ENCODE measurements at places on chromosomes 2 and 18.
A peak's percentile ranks its signal among the peaks of the same experiment; 100 is the strongest.

GRCh38 chr2:240742602-240743095 lies 51.0 kb downstream of the AQP12A start:
- no peak for DNase-seq

DNA sequence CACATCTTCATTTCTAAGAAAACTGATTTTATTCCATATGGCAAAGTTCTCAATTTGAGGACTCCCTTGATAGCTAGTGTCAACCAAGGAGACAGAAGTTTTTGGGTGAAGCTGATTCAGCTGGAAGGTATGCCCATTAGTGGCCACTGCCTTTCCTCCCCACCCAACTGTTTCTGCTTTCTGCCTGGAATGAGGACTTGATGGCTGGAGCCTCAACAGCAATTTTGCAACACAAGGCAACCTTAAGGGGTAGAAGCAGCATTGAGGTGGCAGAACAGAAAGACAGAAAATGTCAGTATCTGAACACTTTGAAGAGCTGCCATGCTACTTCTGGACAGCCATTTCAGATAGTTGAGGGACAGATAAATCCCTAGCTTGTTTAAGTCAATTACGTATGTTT lies 47.0 kb downstream of the INHBB start:
- no peak for DNase-seq

DNA sequence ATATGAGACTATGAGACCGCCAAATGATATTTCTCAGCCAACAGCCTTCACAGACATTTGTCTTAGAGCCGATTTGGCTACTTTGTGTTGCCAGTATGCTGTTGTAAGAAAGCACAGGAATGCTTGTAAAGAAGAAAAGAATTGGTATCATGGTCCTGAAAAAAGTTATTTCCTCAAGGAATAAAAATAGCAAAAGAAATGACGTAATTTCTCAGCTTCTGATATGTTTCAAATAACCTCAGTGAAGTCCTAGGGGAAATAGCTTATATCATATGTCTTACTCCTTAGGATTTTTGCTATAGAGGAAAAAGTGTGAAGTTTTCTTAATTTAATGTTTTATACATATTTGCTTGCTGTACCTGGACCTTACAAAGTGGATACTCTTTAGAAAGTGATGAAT lies 23.0 kb downstream of the SCN1A start:
- DNase-seq: no peak

GRCh38 chr2:25266399-25266798 lies 75.3 kb downstream of the DNMT3A start:
- no peak for DNase-seq

- DNase-seq: no peak
Measured at GRCh38 chr2:130376433-130377293, 20.8 kb downstream of the PTPN18 start.

DNA sequence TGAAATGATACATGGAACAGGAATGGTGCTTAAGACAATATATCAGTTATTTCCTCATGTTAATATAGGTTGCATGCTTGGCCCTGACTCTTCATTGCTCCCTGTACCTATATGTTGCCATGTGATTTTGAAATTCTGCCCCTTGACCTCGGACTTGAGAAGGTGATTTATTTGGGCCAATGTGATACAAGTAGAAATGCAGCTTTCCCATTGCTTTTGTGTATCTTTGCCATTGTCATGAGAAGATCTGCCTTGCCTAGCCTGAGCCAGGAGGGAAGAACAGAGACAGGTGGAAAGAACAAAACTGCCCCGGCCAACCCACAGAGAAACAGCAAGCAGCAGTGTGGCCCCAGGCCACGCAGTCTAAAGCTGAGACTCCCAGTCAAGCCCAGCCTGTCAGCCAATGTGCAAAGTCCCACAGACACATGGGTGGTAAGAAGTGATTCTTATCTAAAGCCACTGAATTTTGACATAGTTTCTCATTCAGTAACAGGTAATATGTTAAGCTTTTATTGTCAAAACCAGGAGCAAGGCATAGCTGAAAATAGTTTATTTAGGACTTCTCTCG lies 245.7 kb upstream of the RND3 start:
- DNase-seq: no peak

DNA sequence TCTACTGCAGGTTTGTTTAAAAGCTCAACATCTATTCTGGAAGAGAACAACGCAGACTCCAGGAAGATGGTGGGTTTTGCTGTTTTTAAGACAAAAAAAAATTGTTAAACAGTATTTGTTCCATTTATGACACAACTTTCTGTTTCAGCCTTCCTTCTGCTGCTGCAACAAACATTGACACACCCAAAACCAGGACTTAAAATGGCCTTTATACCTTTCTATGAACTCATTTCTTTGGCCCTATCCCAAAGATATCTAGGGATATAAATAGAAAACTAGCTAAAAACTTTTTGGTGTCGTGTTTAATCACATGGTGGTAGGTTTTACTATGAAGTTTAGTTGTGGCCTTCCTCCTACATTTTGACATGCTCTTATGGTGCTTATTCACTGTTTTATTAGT lies 964 bp upstream of the GALNT3 start:
- DNase-seq: no peak

- DNase-seq: peak; percentile 22
Measured at GRCh38 chr2:182784777-182785176, 68.7 kb downstream of the DNAJC10 start.

- DNase-seq: no peak
Measured at GRCh38 chr2:154638783-154639182, 59.7 kb upstream of the KCNJ3 start.

DNA sequence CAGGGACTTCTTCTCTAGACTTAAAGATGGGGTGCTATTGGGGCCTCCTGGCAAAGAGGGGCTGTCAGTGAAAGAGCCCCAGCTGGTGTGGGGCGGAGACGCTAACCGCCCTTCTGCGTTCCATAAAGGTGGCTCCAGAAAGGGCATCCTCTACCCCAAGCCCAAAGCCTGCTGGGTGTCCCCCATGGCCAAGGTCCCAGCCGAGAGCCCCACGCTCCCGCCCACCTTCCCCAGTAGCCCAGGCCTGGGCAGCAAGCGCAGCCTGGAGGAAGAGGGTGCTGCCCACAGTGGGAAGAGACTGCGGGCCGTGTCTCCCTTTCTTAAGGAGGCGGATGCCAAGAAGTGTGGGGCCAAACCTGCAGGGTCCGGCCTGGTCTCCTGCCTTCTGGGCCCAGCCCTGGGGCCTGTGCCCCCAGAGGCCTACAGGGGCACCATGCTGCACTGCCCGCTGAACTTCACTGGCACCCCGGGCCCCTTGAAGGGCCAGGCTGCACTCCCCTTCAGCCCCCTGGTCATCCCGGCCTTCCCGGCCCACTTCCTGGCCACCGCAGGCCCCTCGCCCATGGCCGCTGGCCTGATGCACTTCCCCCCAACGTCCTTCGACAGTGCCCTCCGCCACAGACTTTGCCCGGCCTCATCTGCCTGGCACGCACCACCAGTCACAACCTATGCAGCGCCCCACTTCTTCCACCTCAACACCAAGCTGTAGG lies 15.2 kb downstream of the ARID5A start:
- no peak for DNase-seq

GRCh38 chr2:25159949-25160348 lies 8.4 kb downstream of the POMC start:
- no peak for DNase-seq

GRCh38 chr2:221810245-221810644 lies 238.1 kb upstream of the EPHA4 start:
- no peak for DNase-seq

GRCh38 chr2:75920859-75921551 lies 210.3 kb upstream of the GCFC2 start:
- no peak for DNase-seq

GRCh38 chr2:129078548-129078947 lies 759.9 kb upstream of the HS6ST1 start:
- no peak for DNase-seq

GRCh38 chr2:125259451-125259850 lies 1234.4 kb downstream of the CNTNAP5 start:
- DNase-seq: no peak

- no peak for DNase-seq
Measured at GRCh38 chr18:58381676-58382411, 247.0 kb downstream of the ALPK2 start.

DNA sequence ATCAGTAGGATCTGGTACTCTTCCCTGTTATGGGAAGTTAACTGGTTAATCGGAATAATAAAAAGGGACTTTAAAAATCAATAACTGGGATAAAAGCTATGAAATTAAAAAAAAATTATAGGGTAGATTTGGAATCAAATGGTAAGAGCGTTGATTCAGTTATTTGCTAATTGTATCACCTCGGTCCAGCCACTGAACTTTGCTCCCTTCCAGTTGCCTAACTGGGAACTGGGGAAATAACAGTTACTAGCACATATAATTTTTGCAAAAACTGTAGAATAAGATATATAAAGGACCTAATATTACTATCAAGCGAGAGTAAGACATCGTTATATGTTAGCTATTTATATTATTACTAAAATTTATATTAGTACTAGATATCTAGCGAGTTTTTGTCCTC lies 302.1 kb downstream of the LRP1B start:
- DNase-seq: no peak

DNA sequence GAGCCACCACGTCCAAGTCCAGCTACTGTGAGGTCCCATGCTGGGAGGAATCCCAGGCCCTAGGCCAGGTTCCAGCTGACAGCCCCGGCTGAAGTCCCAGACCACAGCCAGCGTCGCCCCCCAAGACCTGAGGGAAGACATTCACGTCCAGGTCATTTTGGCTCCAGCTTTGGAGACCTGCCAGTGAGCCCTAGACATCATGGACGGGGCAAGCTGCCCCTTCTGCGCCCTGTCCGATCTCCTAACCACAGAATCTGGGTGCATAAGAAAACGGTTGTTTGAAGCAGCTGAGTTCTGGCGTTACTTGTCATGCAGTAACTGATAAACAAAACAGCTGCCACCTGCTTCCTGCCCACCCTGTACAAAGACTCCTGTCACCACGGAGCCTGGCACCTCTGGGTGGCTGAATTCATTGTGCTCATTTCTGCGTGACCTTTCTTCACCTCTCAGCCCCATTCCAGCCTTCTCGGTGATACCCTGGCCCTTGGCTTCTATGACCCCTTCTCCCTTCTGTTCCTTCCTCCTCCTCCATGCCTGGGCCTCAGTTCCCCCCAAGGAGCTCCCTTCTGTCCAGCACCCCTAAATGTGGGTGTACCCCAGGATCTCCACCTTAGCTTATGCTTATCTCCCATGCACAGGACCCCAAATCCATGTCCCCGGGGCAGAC lies 72.6 kb upstream of the SMAD7 start:
- peak; percentile 89 for DNase-seq

GRCh38 chr2:111900859-111901258 lies 2.5 kb downstream of the MERTK start:
- no peak for DNase-seq

DNA sequence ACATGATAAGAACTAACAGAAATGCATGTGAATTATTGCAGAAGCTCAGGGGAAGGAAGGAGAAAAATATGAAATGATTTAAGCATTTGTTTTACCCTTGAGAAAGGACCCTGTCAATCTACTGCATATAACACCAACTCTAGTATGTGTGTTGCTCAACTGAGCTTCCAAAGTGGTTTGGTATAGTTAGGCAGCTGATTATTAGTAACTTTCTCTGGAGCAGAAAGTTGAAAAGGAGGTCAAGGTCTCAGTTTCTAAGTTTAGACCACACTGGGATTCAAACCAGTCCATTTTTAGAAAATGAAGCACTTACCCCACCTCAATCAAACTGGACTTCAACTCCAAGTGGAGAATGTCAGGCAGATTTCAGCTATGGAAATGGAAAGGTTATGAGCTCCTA lies 123.3 kb upstream of the CDC42EP3 start:
- no peak for DNase-seq

DNA sequence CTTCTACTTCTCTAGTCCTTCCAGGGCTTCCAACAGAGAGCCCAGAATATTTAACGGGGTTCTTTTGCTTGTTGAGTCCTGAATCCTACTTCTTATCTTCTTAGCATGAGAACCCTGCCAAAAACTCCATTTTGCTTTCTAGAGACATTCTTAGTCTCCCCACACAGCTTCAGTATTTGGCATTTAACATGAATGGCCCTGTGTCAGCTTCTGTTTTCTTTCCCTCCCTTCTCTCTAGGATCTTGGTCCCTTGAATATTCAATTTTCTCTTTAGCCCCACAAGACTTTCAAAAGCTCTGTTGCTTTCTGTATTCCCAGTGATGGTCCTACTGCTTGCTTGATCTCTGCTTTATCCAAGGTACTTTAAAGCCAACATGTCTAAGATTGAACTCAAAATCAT lies 89.5 kb downstream of the WDR7 start:
- no peak for DNase-seq

DNA sequence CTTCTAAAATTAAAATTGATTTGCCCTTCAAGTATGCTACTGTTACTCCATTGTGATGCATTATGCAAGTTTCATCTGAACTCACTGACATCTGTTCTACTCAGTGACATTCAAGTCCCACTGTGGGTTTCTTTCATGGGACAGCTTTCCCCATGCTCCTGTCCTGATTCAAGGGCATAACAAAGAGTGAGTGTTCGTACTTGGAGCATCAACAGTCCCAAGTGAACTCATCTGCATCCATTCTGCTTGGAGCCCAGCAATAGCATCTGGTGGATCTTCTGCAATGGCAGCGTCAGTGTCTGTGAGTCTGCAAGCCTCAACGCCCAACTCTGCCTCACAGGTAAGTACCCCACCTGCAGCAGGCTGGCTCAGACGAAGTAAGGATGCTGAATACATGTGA lies 27.5 kb downstream of the BUB1 start:
- DNase-seq: no peak

DNA sequence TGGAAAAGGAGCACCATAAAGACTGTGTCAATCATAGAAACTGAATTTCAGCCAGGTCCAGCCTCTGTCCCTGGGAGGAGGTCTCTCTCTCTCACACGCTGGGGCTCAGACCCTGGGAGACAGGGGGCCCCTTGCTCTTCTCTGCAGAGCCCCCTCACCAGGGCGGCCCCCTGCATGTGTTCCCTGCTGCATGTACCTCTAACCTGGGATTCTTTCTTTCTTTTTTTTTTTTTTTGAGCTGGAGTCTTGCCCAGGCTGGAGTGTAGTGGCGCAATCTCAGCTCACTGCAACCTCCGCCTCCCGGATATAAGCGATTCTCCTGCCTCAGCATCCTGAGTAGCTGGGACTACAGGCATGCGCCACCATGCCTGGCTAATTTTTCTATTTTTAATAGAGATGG lies 46.5 kb downstream of the TPO start:
- DNase-seq: no peak

GRCh38 chr2:108925735-108926134 lies 63.3 kb downstream of the EDAR start:
- DNase-seq: no peak

DNA sequence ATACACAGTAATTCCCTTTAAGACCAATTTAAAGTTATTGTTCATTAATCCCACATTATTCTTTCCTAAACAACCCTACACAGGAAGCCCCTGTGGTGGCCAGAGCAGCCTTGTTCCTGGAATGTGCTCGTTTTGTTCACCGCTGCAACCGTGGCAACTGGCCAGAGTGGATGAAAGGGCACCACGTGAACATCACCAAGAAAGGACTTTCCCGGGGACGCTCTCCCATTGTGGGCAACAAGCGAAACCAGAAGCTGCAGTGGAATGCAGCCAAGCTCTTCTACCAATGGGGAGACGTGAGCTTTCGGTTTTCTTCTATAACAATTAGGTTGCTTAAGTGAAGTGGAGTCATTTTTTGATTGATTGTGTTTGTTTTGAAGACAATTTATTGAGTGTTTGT lies 101.0 kb downstream of the UNC80 start:
- DNase-seq: no peak
